ENCODE measurements at places on chromosomes 7 and 10. TPM values are rescaled to one million over a fixed set of nuclear protein-coding genes. Genes with fewer than 3 reads are reported as not detected.

The CCSER2 gene
- total RNA-seq: 61.2 TPM

The BUD31 gene
- 190 TPM for total RNA-seq

DNA sequence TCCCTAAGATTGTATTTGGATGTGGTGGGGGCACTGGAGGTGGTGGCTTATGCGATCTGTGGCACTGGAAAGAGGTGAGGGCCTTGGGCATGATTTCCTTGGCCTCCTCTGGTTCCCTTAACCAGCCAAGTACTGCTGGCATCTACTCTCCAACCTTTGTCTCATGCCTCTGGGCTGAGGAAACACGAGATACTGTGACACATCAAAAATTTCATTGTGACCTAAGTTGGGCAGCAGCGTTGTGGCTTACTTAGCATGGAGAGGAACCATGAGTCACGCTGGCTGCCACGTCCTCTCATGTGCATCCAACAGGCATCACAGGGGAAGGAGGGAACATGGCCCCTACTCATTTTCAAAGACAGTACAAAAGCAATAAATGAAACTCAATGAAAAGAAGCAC, 29.7 kb upstream of the GSDME start:
- no peaks in the 10 kb centered on the region for H3K27me3 ChIP-seq
- H3K27ac ChIP-seq: no peak overlapping the region
- H3K36me3 ChIP-seq: peaks cover 5% of the 10 kb centered on the region

GRCh38 chr7:84913731-84914130, 273.1 kb downstream of the SEMA3D start:
- no peaks in the 10 kb centered on the region for H3K36me3 ChIP-seq
- H3K27me3 ChIP-seq: no peaks in the 10 kb centered on the region
- DNase-seq: no peak
- no peak overlapping the region for H3K4me3 ChIP-seq
- H3K4me1 ChIP-seq: no peaks in the 10 kb centered on the region

- H3K4me3 ChIP-seq: no peak overlapping the region
- no peaks in the 10 kb centered on the region for H3K27me3 ChIP-seq
- no peaks in the 10 kb centered on the region for H3K4me1 ChIP-seq
- H3K27ac ChIP-seq: no peak overlapping the region
Measured at GRCh38 chr10:129602938-129603535, 136.0 kb downstream of the MGMT start.

DNA sequence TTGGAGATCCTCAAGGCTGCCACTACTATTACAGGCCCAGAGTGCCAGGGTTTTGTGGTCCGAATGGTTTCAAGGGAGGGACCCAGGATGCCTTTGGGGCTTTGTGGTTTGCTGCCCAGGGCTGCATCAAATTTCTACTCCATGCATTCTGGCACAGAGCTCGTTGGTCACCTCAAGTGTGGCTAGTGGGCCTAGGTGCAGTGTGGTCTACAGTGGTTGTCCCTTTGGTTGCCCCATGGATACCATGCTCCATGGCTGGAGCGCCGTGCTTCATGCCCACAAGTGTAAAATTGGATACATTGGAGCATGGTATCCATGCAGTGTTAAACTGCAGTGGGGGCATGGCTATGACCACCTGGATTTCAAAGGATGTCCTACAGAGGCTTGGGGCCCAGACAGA, 5.4 kb upstream of the PRF1 start:
- peaks cover 16% of the 10 kb centered on the region for H3K4me1 ChIP-seq
- no peak overlapping the region for H3K4me3 ChIP-seq
- H3K27ac ChIP-seq: no peak overlapping the region
- DNase-seq: no peak
- H3K27me3 ChIP-seq: no peaks in the 10 kb centered on the region
- H3K36me3 ChIP-seq: no peaks in the 10 kb centered on the region

- DNase-seq: no peak
- H3K27me3 ChIP-seq: peaks cover 1% of the 10 kb centered on the region
- no peaks in the 10 kb centered on the region for H3K4me1 ChIP-seq
- no peak overlapping the region for H3K27ac ChIP-seq
Measured at GRCh38 chr7:89728481-89728880, 425.8 kb upstream of the STEAP1 start.

- DNase-seq: no peak
- no peaks in the 10 kb centered on the region for H3K27me3 ChIP-seq
- H3K27ac ChIP-seq: no peak overlapping the region
- peaks cover 30% of the 10 kb centered on the region for H3K36me3 ChIP-seq
- no peak overlapping the region for H3K4me3 ChIP-seq
Measured at GRCh38 chr7:100681491-100682227, 8.1 kb downstream of the GNB2 start.
